ENCODE measurements at places on chromosomes 1 and 21. TPM values are rescaled to one million over a fixed set of nuclear protein-coding genes. Genes with fewer than 3 reads are reported as not detected.

- no peak overlapping the region for H3K27ac ChIP-seq
- no peak overlapping the region for H3K4me3 ChIP-seq
- H3K27me3 ChIP-seq = no peaks in the 10 kb centered on the region
Observed at GRCh38 chr1:47805921-47806361, 191.2 kb downstream of the TRABD2B start.

DNA sequence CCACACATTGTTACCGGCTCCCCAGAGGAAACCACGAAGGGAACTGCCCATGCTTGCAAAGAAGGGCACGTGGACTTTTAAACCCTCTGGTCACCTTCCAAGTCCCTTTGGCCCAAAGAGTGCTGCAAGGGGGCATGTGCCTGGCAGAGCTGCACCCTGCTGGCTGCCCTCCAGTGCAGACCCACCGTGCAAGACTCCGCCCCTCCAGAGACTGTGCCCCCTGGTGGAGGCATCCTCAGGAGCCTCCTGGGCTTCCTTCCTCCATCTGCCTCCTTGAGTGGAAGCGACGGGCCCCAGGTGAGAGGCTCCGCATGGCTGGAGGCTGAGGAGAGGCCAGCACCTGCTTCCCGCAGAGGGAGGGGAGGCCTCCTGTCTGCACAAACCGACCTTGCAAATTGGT is 100.6 kb downstream of the CRYAA start:
- H3K27me3 ChIP-seq = no peaks in the 10 kb centered on the region
- H3K4me1 ChIP-seq = no peaks in the 10 kb centered on the region
- no peak overlapping the region for H3K27ac ChIP-seq
- no peaks in the 10 kb centered on the region for H3K36me3 ChIP-seq

DNA sequence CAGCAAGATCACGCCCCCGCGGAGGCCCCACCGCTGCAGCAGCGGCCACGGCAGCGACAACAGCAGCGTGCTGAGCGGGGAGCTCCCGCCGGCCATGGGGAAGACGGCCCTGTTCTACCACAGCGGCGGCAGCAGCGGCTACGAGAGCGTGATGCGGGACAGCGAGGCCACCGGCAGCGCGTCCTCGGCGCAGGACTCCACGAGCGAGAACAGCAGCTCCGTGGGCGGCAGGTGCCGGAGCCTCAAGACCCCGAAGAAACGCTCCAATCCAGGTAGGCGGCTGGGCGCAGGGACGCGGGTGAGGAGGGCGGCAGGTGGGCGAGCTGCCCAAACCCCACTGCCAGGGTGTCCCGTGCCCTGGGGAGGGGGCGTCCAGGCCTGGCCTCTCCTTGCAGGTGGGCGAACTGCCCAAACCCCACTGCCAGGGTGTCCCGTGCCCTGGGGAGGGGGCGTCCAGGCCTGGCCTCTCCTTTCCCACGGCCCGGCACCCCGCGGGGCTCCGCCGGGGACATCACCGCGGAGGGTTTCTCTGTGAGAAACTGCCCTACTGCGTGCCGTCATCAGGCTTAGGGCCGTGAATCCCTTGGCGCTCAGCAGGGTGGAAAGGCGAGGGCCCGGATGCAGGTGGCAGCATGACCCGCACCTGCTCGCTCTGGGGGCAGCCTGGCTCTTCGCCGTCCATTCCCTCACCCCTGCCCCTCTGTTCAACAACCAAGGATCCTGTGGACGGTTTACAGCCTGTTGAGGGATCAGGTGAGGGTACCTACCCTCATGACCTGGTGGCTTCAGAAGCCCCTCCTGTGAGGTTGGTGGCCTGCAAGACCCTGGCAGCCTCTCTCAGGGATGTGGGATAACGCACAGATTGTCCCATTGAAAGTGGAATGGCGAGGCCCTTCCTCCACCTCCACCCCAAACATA is 534.0 kb downstream of the KIF26B start:
- DNase-seq = no peak
- H3K4me3 ChIP-seq = no peak overlapping the region
- no peaks in the 10 kb centered on the region for H3K36me3 ChIP-seq
- no peak overlapping the region for H3K27ac ChIP-seq
- peaks cover 4% of the 10 kb centered on the region for H3K27me3 ChIP-seq
- H3K4me1 ChIP-seq = no peaks in the 10 kb centered on the region

GRCh38 chr1:91552091-91552490 is 51.4 kb downstream of the CDC7 start:
- H3K4me1 ChIP-seq = peaks cover 7% of the 10 kb centered on the region
- no peak overlapping the region for H3K27ac ChIP-seq
- no peak overlapping the region for H3K4me3 ChIP-seq
- no peak for DNase-seq
- H3K27me3 ChIP-seq = no peaks in the 10 kb centered on the region

DNA sequence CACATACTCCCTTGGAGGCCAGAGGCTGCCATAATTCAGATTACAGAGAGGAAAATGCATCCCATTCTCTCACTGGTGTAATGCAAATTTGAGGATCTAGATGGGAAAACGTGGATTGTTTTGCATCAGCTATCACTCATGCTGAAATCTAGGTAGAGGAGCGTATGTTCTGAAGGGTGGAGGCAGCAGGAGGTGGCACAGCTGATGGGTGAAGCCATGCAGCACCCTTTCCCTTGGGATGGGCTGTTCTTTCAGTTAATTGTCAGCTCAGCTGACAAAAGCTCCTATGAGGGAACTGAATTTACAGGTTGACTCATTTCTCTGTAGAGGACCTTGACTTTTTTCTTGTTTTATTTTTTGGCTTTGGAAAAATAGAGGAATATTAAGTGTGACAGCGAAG is 41.8 kb downstream of the CAMTA1 start:
- H3K4me1 ChIP-seq = peaks cover 38% of the 10 kb centered on the region
- no peak overlapping the region for H3K4me3 ChIP-seq
- no peak overlapping the region for H3K27ac ChIP-seq
- DNase-seq = no peak

DNA sequence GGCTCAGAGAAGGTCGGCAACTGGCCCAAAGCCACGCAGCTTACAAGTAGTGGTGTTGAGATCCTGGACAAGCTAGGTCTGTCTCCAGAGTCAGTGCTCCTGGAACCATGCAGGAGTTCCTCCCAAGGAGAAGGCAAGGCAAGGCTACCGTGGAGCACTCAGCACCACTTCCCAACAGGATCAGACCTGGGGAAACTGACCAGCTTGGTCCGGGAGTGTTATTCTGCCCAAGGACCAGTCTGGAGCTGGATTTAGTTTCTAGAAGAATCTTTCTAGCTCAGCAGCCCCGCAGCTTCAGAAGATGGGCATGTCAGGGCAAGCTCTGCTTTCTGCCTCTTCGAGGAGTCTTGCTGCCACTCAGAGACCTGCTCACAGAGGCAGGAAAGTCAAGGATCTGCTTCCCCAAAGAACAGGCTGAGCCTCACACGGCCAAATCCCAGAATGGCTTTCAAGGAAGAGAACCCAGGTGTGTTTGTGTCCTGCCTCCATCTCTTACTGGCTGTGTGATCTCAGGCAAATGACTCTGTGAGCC is 302.8 kb downstream of the MATN1 start:
- no peaks in the 10 kb centered on the region for H3K4me1 ChIP-seq
- H3K27ac ChIP-seq = no peak overlapping the region
- H3K4me3 ChIP-seq = no peak overlapping the region
- H3K36me3 ChIP-seq = no peaks in the 10 kb centered on the region
- no peaks in the 10 kb centered on the region for H3K27me3 ChIP-seq

DNA sequence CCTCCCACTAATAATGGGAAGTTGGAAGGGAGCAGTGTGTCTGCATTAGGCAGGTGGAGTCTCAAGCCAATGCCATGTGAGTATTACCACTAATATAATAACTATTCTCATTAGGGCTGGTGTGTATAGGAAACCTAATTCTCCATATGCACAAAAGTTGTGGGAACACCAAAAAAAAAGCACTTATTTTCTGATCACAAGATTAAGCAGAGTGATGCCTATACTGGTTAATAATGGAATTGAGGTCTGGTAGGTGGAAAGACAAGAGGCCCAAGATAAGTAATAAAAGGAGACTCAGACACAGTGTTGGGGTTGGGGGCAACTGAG is 7.0 kb upstream of the NPL start:
- no peaks in the 10 kb centered on the region for H3K36me3 ChIP-seq
- H3K27ac ChIP-seq = no peak overlapping the region
- H3K4me1 ChIP-seq = peaks cover 3% of the 10 kb centered on the region
- DNase-seq = no peak
- H3K27me3 ChIP-seq = no peaks in the 10 kb centered on the region

- no peaks in the 10 kb centered on the region for H3K36me3 ChIP-seq
- H3K4me3 ChIP-seq = no peak overlapping the region
- H3K27me3 ChIP-seq = peaks cover 4% of the 10 kb centered on the region
- DNase-seq = no peak
- H3K27ac ChIP-seq = no peak overlapping the region
Observed at GRCh38 chr1:91026320-91026719, 4.5 kb upstream of the ZNF644 start.

DNA sequence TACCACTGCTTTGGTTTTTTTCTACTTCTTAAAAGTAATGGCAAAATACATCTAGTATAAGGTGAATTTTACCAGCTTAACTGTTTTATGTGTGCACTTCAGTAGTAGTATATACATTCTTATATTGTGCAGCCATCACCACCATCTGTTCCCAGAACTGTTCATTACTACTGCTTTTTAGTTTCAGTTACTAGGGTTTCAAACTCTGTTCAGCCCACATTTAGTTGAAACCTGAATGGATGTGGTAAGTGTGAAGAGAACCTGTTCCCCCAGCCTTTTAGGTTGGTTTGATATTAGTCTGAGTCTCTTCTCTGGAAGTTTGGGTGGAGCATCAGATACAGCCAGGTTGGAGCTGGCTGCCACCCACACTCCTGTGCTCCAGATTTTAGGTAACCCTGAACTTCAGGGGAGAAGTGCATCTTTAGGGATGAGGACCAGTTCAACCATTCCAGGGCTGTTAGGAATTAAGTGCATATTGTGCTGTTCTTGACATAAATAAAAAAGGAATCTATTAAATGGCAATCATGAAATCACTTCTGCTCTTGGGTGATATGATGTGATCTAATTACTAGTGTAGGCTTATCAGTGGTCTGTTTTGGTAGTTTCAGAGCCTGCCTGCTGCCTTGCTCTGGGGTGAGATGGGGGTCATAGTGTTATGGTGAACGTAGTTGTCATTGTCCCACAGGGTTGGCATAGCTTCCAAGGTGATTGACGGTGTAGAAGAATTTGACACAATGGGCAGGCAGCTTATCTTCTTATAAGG is 32.1 kb downstream of the URB2 start:
- H3K27ac ChIP-seq = no peak overlapping the region
- peaks cover 74% of the 10 kb centered on the region for H3K36me3 ChIP-seq
- no peak for DNase-seq
- no peak overlapping the region for H3K4me3 ChIP-seq

DNA sequence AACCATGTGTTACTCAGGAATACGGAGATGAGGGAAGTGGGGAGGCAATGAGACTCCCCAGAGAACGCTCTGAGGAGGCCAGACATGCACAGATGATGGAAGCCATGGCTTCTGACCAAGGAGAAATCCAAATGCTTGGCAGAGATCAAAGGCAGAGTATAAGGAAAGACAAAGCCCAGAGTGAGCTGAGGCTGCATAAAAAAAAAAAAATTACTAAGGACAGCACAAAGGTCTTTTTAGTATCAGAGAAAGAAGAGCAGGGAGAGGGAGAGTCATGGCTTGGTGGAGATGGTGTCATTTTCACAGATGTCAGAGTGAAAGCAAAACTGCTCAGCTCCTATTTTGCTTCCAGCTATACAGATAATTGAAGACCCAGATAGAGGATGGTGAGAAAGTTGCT is 8.1 kb upstream of the NCF2 start:
- DNase-seq = no peak
- H3K36me3 ChIP-seq = no peaks in the 10 kb centered on the region
- H3K27ac ChIP-seq = peak overlapping the region; percentile 16
- H3K4me1 ChIP-seq = no peaks in the 10 kb centered on the region
- H3K4me3 ChIP-seq = no peak overlapping the region

GRCh38 chr1:103162360-103162759 is 54.0 kb upstream of the COL11A1 start:
- no peaks in the 10 kb centered on the region for H3K4me1 ChIP-seq
- H3K4me3 ChIP-seq = no peak overlapping the region
- no peaks in the 10 kb centered on the region for H3K27me3 ChIP-seq
- no peaks in the 10 kb centered on the region for H3K36me3 ChIP-seq
- H3K27ac ChIP-seq = no peak overlapping the region

DNA sequence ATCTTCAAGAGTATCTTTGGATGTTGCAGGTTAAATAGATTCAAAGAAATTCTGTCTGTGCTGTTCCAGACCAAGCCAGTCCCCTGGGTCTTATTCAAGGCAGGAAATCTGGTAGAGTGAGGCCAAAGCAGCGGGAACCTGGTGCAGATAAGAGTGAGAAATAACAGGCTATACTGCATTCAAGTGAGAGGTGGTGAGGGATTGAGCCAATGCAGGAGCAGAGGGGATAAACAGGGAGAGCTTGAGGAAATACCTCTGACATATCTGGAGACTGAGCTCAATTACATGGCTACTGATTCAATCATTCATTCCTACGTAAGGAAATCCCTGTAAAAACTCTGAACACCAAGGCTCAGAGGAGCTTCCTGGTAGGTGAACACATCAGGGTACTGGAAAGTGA is 17.2 kb upstream of the PSMA5 start:
- DNase-seq = no peak
- no peak overlapping the region for H3K4me3 ChIP-seq
- H3K27ac ChIP-seq = no peak overlapping the region
- H3K4me1 ChIP-seq = peaks cover 12% of the 10 kb centered on the region
- peaks cover 15% of the 10 kb centered on the region for H3K27me3 ChIP-seq

DNA sequence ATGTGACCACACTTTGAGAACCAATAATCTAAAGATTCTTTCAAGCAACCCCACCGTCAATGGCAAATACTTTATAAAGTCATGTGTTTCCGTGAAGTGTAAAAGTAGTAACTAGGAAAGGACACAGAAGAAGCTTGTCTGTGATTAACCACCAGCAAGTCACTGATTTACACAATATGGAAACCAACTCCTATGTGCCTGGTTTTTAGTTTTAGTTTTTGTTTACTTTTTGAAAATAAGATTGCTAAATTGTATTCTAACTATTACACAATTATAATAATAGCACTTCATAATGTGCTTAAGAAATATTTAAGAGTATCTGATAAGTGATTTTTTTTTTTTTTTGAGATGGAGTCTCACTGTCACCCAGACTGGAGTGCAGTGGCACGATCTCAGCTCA is 13.0 kb downstream of the FMO2 start:
- DNase-seq = no peak
- peaks cover 30% of the 10 kb centered on the region for H3K36me3 ChIP-seq
- no peaks in the 10 kb centered on the region for H3K27me3 ChIP-seq
- H3K4me1 ChIP-seq = no peaks in the 10 kb centered on the region

The SLC6A9 gene
- polyA plus RNA-seq = 0.28 TPM

The CLCA4 gene
- not detected for polyA plus RNA-seq

The PHLDA3 gene
- polyA plus RNA-seq = 42.3 TPM

The KCNJ9 gene
- 0.01 TPM for polyA plus RNA-seq
